ENCODE measurements at places on chromosomes 11 and 22. TPM values are rescaled to one million over a fixed set of nuclear protein-coding genes. Genes with fewer than 3 reads are reported as not detected.

CBY1 gene
- total RNA-seq, result 19.2 TPM

GLYATL2 gene
- total RNA-seq, result 1.2 TPM

CYP2D6 gene
- 0.26 TPM for total RNA-seq

SIDT2 gene
- 40.5 TPM for total RNA-seq

DCDC1 gene
- under 0.01 TPM for total RNA-seq

OR51E1 gene
- not detected for total RNA-seq

KDELR3 gene
- 125 TPM for total RNA-seq

CENATAC gene
- 27.9 TPM for total RNA-seq

ASCL2 gene
- not detected for total RNA-seq

MUC2 gene
- not detected for total RNA-seq

PGM2L1 gene
- 7.0 TPM for total RNA-seq

CCDC116 gene
- 0.19 TPM for total RNA-seq

MAJIN gene
- not detected for total RNA-seq

KCNK4 gene
- not detected for total RNA-seq

RDX gene
- total RNA-seq, result 70.4 TPM

OR52A1 gene
- not detected for total RNA-seq

GUCD1 gene
- 146 TPM for total RNA-seq

HEPHL1 gene
- not detected for total RNA-seq
